ENCODE measurements at places on chromosomes 5 and 9.

DNA sequence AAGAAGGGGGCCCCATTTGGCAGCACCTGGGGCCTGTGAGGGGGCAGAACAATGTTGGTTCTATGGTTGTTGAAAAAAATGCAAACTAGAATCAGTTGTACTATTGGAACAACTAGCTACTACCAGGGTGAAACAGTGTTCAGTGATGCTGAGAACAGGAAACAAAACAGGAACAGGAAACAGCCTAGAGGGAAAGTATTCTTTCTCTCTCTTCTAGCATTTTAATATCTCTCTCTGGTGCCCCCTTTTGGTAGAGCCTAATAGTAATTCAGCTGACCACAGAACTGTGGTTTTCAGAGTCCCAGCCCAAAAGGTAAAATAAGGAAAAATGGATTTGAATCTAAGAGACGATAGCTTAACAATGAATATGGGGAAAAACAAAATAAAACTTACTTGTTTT lies 138.0 kb upstream of the KCNN2 start:
- no peak for DNase-seq

DNA sequence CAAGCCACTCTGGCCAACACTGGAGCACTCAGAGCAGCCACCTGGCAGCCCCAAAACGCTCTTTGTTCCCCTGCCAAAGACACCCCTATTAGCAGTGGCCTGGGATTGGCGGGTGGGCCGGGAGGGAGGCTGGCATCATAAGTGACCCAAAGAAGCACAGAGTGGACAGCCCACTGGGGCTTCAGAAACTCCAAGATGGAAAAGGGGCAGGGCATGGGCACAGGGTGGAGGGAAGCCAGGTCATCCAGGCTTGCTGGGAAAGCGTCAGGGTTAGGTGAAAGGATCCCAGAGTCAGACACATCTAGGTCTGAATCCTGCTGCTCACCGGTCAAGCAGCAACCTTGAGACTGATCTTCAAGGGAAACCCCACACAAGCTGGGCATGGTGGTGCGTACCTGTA lies 14.8 kb downstream of the EEIG1 start:
- DNase-seq, result no peak

DNA sequence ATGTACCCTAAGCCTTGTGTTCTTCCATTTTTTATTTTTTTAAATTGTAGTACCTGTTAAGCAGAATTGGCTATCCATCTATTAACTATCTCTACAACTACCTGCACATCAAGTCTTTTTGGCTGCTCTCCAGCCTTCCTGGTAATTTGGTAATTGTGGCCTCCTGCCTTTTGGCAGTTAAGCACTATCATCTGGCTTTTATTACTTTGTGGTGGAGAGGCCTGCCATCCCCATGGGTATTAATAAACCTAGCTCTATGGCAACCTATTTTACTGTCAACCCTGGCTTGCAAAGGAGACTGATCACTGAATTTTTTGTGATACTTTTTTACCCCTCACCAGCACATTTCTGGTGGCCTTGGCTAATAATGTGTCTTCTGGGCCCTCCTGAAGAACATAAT lies 20.5 kb downstream of the SELENOP start:
- no peak for DNase-seq

DNA sequence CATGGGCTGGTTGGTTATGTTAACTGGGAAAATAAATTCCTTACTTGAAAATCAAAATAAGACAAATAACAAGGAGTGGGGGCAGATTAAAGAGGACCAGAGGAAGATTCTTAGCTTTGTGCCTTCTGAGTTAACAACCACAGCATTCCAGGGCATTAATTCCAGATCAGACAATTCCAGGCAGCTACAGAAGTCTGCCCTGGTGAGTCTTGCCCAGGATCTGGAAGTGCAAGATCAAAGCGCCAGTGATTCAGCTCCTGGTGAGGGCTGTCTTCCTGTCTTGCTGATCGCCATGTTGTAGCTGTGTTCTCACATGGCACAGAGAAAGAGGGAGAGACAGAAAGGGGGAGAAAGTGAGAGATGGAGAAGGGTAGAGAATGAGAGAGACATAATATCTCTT lies 65.6 kb downstream of the ANXA2R start:
- DNase-seq, result no peak

DNA sequence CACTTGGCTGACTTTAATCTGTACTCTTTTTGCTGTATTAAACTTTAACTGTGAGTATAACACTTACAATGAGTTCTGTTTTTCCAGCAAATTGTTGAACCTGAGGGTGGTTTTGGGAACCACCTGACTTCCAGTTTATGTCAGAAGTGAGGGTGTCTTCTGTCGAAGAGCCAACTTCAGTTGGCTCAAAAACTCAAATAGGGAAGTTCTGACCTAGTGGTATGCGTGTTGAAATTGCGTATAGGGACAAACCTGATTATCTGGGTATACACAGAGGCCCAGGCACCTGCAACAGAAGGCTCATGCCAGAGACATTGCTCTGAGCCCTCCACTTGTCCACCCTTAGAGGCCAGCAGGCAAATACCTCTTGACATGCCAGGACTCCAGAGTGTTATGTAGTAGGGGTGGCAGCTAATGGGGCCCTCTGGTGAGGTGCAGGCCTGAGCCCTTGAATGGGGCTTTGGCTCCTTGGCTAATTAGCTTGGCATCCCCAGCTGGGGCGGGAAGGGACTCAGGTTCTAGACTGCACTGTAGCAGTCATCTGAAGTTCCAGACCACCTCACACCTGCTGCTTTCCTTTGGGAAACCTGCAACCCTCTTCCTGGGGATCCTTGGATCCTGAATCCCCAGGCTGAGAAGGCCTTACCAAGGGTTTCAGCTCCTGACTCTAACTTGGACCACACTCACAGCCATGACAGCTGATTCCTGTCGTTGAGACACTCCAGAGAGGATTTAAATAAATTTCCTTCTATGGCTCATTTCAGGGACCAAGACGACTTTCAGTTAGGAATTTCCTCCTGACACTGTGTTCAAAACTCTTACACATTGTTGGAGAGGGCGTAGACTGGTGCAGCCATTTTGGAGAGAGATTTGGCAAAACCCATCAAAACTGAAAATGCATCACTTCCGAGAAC lies 189.6 kb downstream of the HSPA4 start:
- DNase-seq, result peak; percentile 41

GRCh38 chr9:100573655-100574260 lies 4.1 kb upstream of the CAVIN4 start:
- no peak for DNase-seq

GRCh38 chr9:117414220-117414905 lies 494 bp downstream of the ASTN2 start:
- DNase-seq, result no peak

DNA sequence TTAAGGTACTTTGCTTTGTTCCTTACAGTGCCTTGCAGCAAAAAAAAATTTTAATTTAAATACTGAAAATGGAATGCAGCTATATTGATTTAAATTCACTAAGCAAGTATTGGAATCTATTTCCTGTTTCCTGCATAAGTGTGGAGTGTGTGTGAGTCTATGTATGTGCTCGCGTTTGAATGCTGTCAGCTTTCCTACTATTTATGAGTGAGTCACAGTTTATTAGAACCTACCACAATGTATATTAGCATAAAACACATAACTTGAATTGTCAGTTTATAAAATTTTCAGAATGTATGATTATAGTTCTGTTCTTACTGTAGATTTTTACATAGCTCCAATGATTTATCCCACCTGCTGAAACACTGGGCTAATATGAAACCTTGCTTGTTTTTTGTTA lies 302.1 kb downstream of the NR2F1-AS1 start:
- no peak for DNase-seq

GRCh38 chr5:757931-758697 lies 26.4 kb downstream of the ZDHHC11B start:
- DNase-seq, result no peak

DNA sequence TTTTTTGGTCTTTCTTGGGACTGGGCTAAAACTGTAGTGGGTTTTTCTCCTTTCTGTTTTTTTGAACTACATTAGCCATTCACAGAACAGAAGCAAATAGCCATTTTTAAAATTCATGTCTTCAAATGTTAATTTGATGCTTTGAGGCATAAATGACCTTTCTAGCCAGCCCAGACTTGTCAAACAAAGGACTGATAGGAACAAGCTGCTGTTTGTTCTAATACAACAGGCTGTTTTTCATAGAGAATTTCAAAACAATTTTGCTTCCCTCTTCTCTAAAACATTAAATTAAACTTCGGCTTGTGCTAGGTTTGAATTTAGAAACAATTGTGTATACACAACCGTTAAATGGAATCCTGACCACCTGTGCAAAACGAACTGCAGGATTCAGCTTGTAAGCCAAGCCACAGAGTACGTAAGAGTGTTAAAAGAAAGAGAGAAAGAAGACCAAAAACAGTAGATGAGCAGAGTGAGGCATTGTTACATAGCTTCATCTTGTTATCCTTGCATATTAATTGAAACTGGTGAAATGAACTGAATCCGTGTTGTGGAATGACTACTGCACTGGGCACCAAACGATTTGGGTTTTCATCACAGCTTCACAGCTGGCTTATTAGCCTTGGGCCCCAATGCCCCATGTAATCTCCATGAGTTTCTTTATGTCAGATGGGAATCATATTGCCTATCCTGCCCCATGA lies 100.0 kb downstream of the ZSWIM6 start:
- DNase-seq, result no peak

- peak; percentile 2 for DNase-seq
These were observed 61.3 kb downstream of the DROSHA start for GRCh38 chr5:31470608-31471007.

DNA sequence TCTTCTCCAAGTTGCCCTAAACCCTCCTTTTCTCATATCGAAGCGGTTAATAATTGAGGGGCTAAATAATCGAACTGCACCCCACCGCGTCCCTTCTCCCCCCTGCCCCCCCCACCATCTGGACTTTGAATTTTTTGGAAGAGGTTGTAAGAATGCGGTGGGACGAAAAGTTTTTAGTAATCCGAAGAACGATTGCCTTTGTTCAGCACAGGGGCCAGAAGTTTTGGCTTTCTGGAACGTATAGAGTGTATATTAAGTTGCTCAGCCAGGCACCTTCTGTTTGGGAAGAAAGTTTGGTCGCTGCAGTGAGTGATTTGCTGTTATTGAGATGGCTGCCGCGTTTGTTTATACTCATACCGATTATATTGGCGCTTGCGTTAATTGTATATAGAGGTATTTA lies 518 bp downstream of the ERBIN start:
- peak; percentile 29 for DNase-seq

DNA sequence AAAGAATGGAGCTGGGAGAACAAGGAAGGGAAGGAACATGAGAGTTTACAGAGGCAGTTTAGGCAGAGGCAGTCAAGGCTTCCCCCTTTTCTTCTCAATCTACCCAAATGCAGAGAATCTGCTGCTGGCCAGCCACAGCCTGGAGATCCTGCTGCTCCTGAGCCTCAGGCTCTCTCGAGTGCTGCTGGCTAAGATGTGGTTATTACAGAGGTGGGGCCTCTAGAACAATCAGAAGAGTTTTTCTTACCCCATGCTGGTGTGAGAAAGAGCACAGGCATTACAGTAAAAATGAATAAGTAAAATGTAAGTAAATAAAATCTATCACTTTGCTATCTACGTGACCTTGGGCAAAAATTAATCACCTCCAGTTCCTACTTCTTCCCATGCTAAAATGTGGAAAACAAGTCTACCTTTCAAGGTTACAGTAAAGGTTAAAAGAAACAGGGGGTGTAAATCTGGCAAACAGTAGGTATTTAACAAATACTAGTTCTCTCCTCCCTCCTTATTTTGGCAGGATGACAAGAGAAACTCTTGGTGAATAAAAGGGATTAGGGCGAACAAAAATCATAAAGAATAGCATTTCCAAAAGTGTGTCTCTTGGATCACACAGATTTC lies 31.1 kb downstream of the FBXW11 start:
- no peak for DNase-seq

GRCh38 chr5:168734620-168735300 lies 155.6 kb upstream of the PANK3 start:
- DNase-seq, result no peak

GRCh38 chr9:79221084-79221483 lies 350.7 kb upstream of the TLE4 start:
- DNase-seq, result no peak

DNA sequence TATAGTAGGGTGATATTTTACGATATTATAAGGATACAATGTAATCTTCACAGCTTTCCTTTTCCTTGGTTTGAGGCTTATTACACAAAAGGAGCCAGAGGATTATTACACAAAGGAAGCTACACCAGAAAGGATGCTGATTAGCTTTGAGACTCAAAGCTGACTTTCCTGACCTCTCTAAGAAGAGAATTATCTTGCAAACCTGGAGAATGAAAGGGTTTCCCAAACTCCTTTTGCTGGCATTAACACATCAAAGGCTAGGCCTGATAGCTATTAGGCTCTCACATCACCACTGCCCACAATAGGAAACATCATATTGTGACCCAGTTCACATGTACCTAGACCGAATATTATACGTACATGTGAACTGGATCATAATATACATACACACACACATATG lies 34.2 kb upstream of the CHD1 start:
- no peak for DNase-seq

- DNase-seq, result no peak
These were observed 205.7 kb downstream of the ADAMTS12 start for GRCh38 chr5:33685873-33686755.

DNA sequence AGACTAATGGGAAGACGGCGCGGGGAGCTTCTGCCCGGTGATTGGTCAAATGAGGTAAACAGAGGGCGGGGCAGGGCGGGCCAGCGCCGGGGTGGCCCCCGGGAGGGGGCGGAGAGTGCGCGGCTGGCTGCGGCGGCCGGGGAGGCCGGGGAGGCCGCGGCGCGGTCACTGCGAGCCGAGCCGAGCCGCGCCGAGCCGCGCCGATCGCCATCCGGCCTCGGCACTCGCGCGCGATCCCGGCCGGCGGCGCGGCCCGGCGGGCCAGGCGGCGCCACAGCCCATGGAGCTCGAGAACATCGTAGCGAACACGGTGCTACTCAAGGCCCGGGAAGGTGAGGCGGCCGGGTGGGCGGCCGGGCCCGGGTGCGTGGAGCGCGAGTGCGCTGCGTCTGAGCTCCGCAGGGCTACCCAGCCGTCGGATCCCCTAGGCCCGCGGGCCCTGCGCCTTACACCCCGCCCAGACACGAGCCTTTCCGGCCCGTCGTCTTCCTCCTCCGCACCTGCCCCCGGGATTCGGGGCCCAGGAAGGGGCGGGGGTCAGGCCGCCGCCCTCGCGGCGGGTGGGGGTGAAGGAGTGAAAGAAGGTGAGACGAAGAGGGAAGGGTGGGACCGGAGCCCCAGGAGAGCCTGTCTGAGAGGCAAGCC lies at the start of gene GRK6:
Gene GRK6 (plus strand): TSS at position 111 of the 645 bp plus-strand sequence. CDS start 170 bp downstream, at position 281.
- no peak for DNase-seq

- DNase-seq, result peak; percentile 35
These were observed 6.3 kb downstream of the SLC12A7 start for GRCh38 chr5:1105350-1106265.

GRCh38 chr5:137333475-137333874 lies 165.7 kb downstream of the SPOCK1 start:
- DNase-seq, result no peak

- DNase-seq, result no peak
These were observed 81.9 kb downstream of the RAPGEF1 start for GRCh38 chr9:131657940-131658339.
